Thyroid gland (tissue), 4 donors: ENCODE measurements at places on chromosomes 6 and 20. TPM values are rescaled to one million over a fixed set of nuclear protein-coding genes. Genes with fewer than 3 reads are reported as not detected.
A peak's percentile ranks its signal among the peaks of the same experiment; 100 is the strongest.

GRCh38 chr6:24974182-24975171 is 38.7 kb upstream of the RIPOR2 start:
- no peak overlapping the region for H3K4me3 ChIP-seq
- no peak overlapping the region for H3K27ac ChIP-seq
- H3K36me3 ChIP-seq: no peaks in the 10 kb centered on the region
- H3K27me3 ChIP-seq: no peaks in the 10 kb centered on the region
- no peaks in the 10 kb centered on the region for H3K4me1 ChIP-seq

The ZC2HC1B gene
- not detected for total RNA-seq

DNA sequence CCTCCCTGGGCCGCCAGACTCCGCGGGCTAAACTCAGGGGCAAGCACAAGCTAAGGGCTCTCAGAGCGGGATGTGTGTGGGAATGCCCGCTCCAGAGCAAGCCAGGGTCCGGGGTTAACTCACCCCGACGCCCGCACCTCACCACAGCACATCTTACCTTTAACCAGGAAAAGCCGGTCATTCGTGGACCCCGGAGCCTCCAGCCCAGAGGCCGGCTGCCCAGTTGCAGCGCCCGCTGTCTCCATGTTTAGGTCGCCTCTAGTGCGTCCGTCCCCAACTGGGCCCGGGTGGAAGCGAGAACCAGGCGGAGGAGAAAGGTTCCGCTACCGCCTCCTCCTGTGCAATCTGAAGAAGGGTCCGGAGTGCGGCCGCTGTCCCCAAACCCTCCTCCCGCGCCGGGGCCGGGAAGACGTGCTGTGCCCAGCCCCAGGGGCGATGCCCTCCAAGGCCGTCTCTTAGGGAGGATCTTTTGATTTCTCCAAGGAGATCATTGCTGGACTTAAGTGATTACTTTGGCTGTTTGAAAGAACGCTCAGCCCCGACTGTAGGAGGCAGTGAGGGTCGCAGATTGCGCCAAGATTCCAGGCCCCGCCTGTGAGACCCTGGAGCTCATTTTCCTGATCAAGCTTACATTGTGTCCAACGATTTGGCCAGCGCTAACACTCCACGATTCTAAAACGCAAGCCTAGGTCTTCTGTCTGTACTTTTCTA is at the start of gene TMEM242:
Gene TMEM242 (minus strand): TSS at position 265 of the 711 bp plus-strand sequence. CDS start 20 bp downstream, at position 245.
- H3K4me1 ChIP-seq: peaks cover 12% of the 10 kb centered on the region
- H3K36me3 ChIP-seq: peaks cover under 1% of the 10 kb centered on the region
- peak within 1 kb of the TSS; percentile 62 for H3K4me3 ChIP-seq

The SIRPD gene
- total RNA-seq: not detected

DNA sequence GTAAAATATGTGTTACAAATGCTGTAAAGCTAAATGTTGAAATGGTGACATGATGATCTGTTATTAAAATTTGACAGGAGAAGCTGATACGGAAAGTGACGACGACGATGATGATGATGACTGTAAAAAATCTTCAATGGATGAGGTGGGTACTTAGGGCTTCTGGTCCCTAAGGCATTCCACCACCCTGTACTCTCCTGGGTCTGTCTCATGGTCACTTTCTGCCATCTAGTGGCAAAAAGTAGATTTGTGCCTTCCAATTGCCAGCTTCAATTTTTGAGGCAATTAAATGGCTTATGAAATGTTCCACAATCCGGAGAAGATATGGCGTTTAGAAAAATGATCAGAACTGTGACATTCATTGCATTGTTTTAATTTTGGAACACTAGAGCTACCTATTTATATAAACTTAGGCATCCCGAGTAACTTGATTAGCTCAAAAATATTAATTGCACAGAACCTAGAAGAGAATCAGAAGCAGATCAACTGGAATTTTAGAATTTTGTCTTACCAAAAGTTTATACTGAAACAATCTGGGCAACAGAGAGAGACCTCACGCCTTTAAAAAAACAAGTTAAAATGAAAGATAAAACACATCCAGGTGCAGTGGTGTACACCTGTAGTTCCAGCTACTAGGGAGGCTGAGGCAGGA is 346.5 kb upstream of the PLCB4 start:
- H3K4me3 ChIP-seq: no peak overlapping the region
- no peaks in the 10 kb centered on the region for H3K4me1 ChIP-seq
- peak; percentile 28 for DNase-seq
- H3K36me3 ChIP-seq: no peaks in the 10 kb centered on the region
- H3K27ac ChIP-seq: no peak overlapping the region

DNA sequence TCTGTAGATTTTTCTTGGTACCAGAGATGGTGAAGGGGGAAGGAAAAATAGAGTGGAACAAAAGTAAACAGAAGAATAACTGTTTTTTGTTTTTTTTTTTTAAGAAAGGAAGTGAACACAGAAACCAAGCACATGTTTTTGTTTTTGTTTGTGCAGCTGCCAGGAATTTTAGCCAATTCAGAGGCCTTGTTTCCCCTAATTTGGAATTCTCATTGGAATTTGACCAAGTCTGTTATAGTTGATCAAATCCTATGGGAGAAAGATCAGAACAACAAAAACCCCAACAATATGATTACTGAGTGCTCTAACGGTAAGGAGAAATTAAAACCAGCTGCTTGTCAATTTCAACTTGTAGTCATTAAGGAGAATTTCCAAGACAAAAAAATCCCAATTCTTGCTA is 18.2 kb upstream of the IL22RA2 start:
- H3K4me3 ChIP-seq: no peak overlapping the region
- H3K27ac ChIP-seq: no peak overlapping the region
- no peak for DNase-seq
- H3K36me3 ChIP-seq: peaks cover 2% of the 10 kb centered on the region

GRCh38 chr6:33288921-33289783 is at the start of the genes PFDN6 and WDR46:
Gene PFDN6 (plus strand): TSS chr6:33289601. CDS start chr6:33289857, 256 bp downstream.
Gene WDR46 (minus strand): TSS chr6:33289239. CDS start chr6:33289170, 69 bp downstream.
- H3K4me3 ChIP-seq: peak within 1 kb of the TSS; percentile 64
- peaks cover 17% of the 10 kb centered on the region for H3K4me1 ChIP-seq
- peak; percentile 79 for DNase-seq
- peaks cover 41% of the 10 kb centered on the region for H3K36me3 ChIP-seq
- H3K27me3 ChIP-seq: no peaks in the 10 kb centered on the region
- peak within 1 kb of the TSS; percentile 82 for H3K27ac ChIP-seq

The GPX5 gene
- not detected for total RNA-seq

- no peaks in the 10 kb centered on the region for H3K27me3 ChIP-seq
- H3K36me3 ChIP-seq: no peaks in the 10 kb centered on the region
- H3K27ac ChIP-seq: no peak overlapping the region
- H3K4me3 ChIP-seq: no peak overlapping the region
Observed at GRCh38 chr6:53960311-53960710, 150.9 kb upstream of the MLIP start.

DNA sequence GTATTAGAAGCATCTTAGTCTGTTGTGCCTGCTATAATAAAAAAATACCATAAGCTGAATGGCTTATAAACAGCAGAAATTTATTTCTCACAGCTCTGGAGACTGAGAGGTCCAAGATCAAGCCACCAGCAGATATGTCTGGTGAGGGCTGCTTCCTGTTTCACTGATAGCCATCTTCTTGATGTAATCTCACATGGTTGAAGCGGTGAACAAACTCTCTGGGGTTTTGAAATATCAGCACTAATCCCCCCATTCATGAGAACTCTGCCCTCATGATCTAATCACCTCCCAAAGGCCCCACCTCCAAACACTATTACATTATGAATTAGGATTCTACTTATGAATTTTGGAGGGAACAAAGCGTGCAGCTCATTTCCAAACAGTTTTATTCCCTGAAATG is 11.6 kb upstream of the CLVS2 start:
- H3K36me3 ChIP-seq: no peaks in the 10 kb centered on the region
- no peaks in the 10 kb centered on the region for H3K4me1 ChIP-seq
- H3K27ac ChIP-seq: no peak overlapping the region
- no peak for DNase-seq
- no peaks in the 10 kb centered on the region for H3K27me3 ChIP-seq

- H3K4me3 ChIP-seq: no peak overlapping the region
- DNase-seq: no peak
- H3K27me3 ChIP-seq: no peaks in the 10 kb centered on the region
- no peak overlapping the region for H3K27ac ChIP-seq
Observed at GRCh38 chr20:38604873-38605303, 3.3 kb downstream of the ARHGAP40 start.

- H3K27ac ChIP-seq: no peak overlapping the region
- H3K4me1 ChIP-seq: no peaks in the 10 kb centered on the region
- no peaks in the 10 kb centered on the region for H3K27me3 ChIP-seq
Observed at GRCh38 chr6:107987805-107988204, 29.8 kb upstream of the SEC63 start.
